Astrocyte (in vitro differentiated cells and primary cell): ENCODE measurements at places on chromosomes 5 and 9.

DNA sequence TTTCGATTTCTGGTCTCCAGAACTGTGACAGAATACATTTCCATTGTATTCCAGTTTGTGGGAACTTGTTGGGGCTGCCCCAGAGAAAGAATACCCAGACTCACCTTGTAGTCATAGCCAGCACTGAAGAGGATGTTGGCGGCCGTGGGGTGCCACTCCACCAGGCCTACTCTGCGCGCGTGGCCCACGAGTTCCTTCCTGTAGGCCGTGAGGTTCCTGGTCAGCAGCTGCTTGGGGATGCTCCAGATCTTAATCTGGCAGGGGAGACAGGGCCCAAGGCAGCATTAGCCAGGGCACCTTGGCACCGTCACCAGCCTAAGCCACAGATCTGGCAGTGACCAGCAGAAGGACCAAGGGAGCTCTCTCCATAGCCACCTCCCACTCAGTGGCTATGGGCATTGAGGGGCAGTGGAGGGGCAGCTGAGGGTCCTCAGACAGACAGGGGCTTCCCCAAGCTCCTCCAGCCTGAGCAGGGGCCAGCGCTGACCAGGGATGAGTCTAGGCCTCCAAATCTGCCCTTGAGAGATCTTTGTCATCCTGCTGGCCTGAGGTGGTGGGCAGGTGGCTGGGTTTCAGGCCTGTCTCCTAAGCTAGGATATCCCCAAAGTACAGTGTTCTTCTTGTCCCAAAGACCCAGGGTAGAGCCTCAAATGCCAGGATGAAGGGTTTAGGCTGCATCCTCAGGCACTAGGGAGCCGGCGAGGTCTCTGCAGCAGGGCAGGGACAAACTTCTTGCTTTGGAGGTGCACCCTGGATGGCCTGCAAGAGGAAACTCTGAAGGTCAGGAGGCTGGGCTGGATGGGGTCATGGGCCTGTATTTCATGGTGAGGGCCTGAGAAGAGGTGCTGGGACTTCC lies 15.9 kb upstream of the TRIM14 start:
- no peak for DNase-seq

- no peak for DNase-seq
These were observed 709.8 kb downstream of the KCTD16 start for GRCh38 chr5:144880513-144880912.

GRCh38 chr5:98096155-98096554 lies 677.3 kb upstream of the RGMB start:
- DNase-seq, result peak; percentile 70

GRCh38 chr9:131255676-131256197 lies 20.6 kb downstream of the FAM78A start:
- no peak for DNase-seq

- DNase-seq, result no peak
These were observed 18.3 kb upstream of the CD180 start for GRCh38 chr5:67214707-67215447.

- no peak for DNase-seq
These were observed 880.1 kb upstream of the SEMA6A start for GRCh38 chr5:117454716-117455212.

DNA sequence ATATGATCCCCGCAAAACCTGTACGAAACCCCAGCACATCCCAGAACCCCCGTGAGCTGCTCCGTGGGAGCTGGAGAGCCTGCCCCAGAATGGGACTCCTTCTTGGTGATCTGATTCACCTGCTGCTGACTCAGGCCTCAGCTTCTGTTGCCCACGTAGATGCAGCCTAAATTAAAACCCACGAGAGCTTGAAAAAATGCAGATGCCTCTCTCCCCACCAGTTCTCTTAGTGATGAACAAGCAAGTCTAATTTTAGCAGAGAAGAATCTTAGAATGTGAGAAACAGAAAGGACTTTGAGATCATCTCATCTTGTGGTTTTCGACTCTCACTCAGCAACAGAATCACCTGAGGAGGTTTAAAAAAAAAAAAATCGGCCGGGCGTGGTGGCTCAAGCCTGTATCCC lies 57.6 kb downstream of the TMOD1 start:
- DNase-seq, result no peak

- DNase-seq, result no peak
These were observed 322.6 kb upstream of the MSX2 start for GRCh38 chr5:174401793-174402192.

DNA sequence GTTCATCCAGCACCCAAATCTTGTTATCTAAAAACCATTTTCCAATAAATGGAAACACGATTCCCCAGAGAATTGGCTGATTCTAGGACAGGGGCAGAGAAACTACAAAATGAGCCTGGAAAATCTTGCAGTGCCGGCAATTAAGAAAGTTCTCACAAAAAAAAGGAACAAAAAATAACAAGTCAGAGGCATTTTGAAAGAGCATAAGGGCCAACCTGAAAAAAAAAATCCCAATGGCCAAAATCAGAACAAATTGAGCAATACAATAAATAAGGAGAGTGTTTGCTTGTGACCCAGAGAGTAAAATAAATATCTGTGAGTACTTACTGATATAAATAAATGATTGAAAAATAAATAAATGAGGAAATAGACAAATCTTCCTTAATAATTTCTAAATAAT lies 55.1 kb upstream of the S1PR3 start:
- no peak for DNase-seq

GRCh38 chr5:83562071-83562606 lies 90.6 kb downstream of the VCAN start:
- DNase-seq, result no peak

DNA sequence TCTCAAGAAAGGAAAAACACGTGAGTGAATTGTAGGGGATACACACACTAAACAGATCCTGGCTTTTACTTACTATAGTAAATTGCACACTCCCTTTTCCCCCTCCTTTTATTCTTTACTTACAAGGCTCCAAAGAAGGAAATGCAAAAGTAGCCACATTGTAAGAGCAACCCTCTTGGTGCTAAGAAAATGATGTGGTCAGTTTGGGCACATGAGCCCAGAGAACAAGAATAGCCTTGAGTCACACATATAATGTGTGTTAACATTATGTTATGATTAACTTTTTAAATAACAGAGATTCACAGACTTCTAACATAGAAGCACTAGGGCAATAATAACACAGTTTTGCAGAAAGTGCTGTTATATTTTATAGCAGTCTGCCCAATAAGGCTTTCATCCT lies 48.5 kb downstream of the PCSK5 start:
- DNase-seq, result no peak

DNA sequence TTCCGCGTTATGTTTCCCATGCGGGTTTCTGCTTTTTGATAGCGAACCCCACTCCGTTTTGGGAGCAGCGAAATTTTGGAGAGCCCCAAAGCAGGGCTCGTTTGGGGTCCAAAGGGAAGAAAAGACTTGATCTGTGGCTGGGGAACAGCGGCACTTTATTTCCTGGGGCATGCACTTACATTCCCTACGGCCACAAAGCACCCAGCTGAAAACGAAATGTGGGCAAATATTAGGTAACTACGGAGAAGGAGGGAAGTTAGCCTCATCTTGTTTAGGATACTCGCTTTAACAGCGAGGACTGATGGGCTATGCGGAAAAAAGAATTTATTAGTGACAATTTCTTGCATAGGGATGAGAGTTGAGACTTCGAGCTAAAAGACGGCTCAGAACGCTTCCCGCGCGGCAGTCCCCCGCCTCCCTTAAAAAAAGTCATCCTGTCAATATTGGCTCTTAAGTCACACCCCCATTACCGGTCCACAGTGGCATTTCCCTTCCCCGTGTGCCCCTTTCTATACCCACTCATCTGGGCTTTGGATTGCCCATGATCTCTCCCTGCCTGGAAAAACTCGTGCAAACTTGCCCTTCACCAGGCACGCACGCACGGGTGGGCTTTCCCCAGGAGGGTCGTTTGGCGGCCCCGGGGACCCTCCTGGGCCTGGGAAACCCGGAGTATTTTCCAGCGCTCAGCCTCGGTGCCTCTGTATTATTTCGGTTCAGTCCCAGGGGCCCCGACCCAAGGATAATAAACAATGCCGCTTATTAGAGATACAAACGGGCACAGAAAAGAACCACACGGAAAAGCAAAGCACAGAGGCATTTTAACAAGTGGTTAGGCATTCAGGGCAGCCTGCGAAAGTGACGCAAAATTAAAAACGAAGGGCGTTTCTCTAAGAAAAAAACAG lies 35.8 kb upstream of the NFIB start:
- no peak for DNase-seq
